ENCODE measurements at places on chromosomes 2 and 18. TPM values are rescaled to one million over a fixed set of nuclear protein-coding genes. Genes with fewer than 3 reads are reported as not detected.
A peak's percentile ranks its signal among the peaks of the same experiment; 100 is the strongest.

Gene SP110
- total RNA-seq: 57.9 TPM

DNA sequence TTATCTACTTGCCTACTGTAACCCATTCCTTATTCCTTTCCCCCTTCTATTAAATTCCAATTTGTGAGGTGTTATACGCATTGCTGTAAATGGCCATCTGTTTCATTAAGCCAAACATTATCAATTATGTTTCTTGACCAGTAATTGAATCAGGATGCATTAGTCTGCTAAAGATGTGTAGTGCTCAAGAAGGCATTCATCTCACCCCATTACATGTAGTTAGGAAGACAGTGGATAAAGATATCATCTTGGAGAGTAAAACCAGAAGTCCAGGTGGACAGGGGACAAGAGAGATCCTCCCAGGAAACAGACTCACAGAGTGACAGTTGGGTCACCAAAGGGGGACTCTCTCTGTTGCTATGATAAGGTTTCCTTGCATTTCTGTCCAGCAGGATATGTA is 73.3 kb upstream of the FAM98A start:
- no peak for DNase-seq

DNA sequence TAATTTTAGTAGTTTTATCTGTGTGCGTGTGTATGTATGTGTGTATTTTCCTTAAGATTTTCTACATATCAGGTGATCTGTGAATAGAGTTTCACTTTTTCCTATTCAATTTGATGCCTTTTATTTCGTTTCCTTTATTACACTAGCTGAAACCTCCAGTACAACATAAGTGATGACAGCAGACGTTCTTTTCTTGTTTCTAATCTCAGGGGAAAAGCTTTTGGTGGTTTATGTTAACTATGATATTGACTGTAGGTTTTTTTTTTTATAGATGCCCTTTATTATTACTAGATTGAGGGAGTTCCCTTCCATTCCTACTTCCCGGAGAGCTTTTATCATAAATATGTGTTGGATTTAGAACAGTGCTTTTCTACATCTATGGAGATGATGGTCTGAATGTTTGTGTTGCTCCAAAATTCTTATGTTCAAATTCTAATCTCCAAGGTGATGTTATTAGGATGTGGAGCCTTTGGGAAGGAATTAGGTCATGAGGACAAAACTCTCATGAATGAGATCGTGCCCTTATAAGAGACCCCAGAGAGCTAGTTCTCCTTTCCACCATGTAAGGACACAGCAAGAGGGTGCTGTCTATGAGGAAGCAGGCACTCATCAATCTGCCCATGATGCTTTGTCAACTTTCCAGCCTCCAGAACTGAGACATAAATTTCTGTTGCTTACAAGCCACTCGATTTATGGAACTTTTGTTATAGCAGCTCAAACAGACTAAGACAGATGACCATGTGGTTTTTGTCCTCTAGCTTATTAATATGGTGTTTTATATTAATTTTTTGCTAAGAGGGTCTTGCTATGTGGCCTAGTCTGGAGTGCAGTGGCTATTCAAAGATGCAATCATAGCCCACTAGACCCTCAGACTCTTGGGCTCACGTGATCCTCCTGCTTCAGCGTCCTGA is 5.9 kb upstream of the RHBDD1 start:
- DNase-seq: no peak

DNA sequence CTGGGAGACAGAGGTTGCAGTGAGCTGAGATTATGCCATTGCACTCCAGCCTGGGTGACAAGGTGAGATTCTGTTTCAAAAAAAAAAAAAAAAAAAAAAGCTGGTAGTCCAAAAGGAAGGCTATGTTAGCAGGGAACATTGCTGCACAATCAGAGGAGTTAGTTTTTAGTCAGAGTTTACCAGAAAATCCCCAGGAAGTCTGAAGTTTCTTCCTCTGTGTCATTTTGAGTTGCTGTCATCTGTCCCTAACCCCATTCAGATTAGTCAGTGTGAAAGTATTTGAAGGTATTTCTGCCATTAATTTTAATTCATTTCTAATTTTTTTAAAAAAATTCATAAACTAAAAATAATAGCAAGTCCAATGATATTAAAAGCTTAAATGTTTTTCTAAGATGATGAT is 33.5 kb upstream of the CERS6 start:
- no peak for DNase-seq

DNA sequence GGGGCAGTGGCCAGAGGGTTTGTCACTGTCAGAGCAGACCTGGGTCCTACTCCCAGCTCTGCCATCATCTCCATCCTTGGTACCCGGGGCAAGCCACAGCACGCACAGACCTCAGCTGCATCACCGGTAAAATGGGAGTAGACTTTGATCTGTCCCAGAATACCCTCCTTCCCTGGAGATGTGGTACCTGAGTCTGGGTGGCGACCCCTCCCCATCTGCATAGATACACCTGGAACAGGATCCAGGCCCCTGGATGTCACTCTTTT is 64.0 kb downstream of the ZFP36L2 start:
- DNase-seq: no peak

Gene ANKRD30BL
- total RNA-seq: not detected

GRCh38 chr2:73133566-73134197 is 20.9 kb upstream of the RAB11FIP5 start:
- no peak for DNase-seq

DNA sequence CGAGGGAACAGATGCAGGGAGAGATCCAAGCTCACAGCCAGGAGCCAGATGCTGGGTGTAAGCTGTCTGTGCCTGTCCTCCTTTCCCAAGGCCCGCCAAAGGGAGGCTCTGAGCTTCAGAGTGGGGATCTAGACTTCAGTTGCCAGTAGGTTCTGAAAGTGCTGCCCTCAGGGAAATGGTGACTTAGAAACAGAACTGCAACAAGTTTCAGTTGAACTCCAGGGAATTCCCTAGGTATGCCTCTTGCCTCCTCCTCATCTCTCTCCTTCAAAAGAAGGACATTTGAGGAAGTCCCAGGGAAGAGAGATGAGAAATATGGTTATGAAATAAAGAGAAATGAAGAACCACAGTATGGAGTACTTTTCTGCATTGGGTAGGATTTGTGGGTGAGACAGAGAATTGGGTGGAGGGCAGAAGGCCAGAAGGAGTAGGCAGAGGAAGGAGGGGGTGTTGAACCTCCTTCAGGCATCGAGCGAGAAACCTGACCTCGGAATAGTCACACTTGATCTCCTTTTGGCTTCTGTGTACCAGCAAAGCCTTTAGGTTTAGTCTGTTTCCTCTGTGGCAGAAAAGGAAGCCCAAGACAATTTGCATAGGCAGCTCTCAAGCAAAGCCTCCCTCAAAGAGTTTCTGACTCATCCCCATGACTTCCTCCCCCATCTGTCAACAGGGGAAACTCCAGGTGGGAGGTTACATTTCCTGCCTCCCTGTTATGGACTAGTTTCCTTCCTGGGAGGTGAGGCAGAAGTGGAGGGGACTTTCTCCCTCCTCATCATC is 45.7 kb downstream of the QPCT start:
- peak; percentile 20 for DNase-seq

Measured in CD8-positive, alpha-beta memory T cell (primary cell).